ENCODE measurements at places on chromosomes 1 and 21.
A peak's percentile ranks its signal among the peaks of the same experiment; 100 is the strongest.

DNA sequence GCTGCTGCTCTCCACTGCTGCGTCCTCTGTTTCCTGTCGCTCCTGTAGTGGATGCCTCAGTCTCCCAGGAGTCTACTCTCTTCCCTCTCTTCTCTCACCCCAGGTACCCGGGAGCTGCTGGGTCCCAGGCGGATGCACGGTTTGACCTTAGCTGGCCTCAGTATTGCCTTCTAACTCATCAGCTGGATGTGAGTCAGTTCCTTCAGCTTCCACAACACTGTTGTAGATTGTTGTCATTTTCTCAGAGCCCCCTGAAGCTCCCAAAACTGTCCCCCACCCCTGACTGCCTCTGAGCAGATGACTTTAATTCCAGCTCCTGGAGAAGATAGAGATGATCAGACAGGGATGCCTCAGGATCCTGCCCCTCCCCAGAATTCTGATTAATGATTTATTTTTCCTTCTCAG is 7.2 kb downstream of the CNIH3 start:
- DNase-seq = no peak

DNA sequence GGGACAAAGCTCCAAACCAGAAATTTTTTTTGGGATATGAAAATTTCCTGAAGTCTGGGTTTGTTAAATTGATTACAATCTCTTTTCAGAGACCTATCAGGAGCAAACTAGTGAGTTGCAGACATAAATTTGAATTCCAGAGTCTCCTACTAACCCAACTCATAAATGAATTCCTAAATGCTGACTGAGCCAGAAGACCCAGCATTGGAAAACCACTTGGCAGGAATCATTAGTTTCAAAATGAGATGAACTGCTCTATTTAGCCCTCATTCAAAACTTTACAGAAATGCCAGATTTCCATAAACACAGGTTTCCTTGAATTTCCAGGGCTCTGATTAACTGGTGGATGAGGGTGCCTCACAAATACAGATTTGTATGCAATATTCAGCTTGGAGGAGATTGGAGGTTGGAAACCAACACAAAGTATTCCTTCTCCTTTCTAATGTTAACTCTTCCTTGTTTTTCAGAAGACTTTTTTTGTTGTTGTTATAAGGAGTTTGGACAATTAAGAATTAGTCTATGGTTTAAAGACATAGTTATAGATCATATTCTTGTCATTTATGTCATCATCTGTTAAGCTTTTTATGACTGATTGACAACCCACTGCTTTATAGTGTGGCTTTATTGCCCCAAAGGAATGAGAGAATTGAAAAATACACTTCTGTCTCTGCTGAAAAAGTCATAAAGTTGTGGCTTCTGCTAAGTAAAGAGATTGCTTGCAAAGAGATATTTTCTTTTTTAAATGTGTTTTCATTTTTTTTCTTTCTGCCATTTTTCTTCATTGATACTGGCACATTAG is 222.8 kb downstream of the HLX start:
- DNase-seq = no peak

GRCh38 chr1:65424573-65424889 is 4.1 kb downstream of the LEPR start:
- DNase-seq = no peak

- no peak for DNase-seq
Observed at GRCh38 chr21:25709684-25710265, 24.9 kb downstream of the ATP5PF start.

DNA sequence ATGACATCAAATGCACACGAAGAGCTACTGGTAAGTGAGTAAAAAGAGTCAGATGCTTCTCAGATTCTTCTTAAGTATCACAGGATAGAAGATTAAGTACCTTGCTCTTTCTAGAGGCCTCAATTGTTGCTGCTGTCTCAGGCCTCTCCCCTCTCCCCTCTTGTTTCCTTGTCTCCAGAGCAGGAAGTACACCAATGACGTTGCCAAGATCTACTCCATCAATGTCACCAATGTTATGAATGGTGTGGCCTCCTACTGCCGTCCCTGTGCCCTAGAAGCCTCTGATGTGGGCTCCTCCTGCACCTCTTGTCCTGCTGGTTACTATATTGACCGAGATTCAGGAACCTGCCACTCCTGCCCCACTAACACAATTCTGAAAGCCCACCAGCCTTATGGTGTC is 21.3 kb upstream of the SARS1 start:
- no peak for DNase-seq

- DNase-seq = no peak
Observed at GRCh38 chr1:182196897-182197870, 135.7 kb upstream of the ZNF648 start.

DNA sequence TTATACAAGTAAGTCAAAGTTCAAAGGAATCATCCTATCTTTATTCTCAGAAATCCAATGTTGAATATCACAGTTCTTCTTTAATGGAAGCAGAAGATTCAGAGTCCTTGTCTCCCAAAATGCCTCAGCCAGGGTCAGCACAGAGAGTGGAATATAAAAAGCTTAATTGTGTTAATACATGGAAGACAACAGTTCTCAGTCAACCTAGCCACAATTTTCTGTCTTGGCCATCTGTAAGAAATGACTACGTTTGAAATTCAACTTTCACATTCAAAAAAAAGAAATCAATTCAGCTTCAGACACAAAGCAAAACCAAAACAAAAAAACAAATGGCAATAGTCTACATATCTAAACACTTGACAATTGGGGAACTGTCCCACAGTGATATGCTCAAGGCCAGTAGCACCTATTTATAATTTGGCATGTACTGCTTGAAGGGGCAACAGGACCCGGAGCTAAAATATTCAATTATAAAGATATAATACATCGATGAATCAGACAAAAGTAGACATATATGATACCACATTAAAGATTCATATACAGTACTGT is 27.3 kb upstream of the GLIS1 start:
- DNase-seq = no peak

- no peak for DNase-seq
Observed at GRCh38 chr1:212488436-212489283, 55.9 kb downstream of the NENF start.

DNA sequence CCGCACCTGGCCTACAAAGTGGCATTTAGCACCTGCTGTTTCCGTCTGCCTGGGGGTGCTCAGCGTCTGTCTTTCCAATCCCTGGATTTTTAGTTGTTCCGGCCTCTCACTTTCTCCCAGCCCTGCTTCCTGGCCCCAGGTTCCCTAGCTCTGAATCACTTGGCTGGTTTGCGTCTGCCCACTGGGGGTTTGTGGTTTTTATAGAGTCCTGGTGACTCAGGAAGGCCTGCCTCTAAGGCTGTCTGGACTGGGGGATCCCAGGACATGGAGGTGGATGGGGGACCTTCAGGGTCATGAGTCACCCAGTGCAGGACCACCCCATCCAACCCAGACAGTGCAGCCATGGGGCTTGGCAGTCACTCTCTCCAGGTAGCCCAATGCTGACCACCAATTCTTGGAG is 53.5 kb downstream of the MRPL37 start:
- DNase-seq = no peak

- no peak for DNase-seq
Observed at GRCh38 chr1:87226341-87226760, 102.3 kb upstream of the LMO4 start.

GRCh38 chr1:227899820-227900449 is 47.8 kb downstream of the WNT9A start:
- DNase-seq = no peak

- DNase-seq = no peak
Observed at GRCh38 chr1:14698314-14698713, 99.8 kb downstream of the KAZN start.

DNA sequence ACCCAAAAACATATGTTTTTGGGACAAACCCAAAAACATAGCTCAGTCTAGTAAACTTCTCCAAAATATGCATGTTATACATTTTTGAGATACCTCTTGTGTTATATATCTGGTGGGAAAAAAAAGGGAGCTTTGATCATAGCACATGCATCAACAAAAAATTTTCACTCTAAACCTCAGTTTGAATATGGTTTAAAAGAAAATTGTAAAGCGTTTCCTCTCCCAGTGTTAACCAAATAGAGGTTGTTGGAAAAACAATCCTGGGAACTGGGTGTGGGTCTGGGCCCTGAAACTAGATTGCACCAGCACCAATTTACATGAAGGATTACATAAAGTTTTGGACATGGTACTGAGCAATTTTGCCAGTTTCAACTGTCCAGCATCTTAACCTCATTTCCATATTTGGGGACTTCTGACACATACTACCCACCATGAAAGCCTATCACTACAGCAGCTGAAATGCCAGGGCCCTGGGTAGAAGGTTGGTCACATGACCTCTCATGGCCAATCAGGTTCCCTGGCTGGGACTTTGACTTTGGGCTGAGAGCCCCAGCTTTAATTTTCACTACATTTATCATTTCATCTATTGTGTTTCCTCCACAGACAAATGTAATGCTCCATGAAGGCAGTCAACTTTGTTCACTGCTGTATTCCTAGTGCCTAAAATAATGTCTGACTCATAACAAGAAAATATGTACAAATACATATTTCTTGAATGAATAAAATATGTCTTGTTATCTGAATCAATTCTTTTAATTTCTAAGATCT is 150.7 kb downstream of the SETD4 start:
- no peak for DNase-seq

- no peak for DNase-seq
Observed at GRCh38 chr1:11298390-11299224, 25.6 kb downstream of the UBIAD1 start.

- DNase-seq = no peak
Observed at GRCh38 chr1:7845761-7846160, 7.1 kb downstream of the UTS2 start.

GRCh38 chr1:237913345-237913744 is 22.6 kb upstream of the ZP4 start:
- DNase-seq = no peak

- DNase-seq = no peak
Observed at GRCh38 chr1:51504806-51505525, 14.1 kb downstream of the EPS15 start.

DNA sequence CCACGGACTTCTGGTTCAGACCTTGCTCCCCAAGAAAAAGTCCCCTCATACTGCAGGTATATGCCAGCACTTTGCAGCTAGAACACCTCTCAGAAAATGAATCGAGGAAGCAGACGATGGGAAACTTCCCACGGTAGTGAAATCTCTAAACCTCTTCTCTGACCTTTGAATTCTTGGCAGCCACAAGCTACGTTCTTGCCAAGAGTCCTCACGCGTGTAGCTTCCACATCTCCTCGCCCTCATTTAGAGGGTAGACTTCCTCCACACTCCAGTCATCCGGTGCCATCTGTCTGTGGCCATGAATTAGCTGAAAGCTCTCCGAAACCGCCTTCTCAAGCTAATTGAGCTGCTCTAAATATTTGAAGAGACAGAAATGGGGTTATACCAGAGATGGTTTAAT is 127.8 kb downstream of the RGS7 start:
- DNase-seq = no peak

- DNase-seq = no peak
Observed at GRCh38 chr1:55000110-55001085, 1.7 kb downstream of the BSND start.

DNA sequence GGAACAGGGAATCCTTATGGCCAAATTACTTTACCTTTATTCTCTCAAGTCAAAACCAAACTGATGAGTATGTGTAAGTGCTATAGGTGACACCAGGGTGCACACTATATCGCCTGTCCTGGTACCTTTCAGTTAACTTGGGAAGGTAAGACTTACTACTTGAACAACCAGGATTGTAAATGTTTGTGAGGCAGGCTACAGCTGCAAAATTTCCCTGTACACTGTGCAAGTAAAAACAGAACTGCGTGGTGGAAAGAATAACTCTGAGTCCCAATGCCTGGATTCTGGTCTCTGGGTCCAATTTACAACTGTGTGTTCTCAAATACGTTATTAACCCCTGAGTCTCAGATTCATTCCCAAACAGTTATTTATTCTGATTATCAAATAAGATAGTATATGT is 73.5 kb downstream of the TENT5C start:
- DNase-seq = no peak

- DNase-seq = peak; percentile 74
Observed at GRCh38 chr1:44237721-44238457, 24.6 kb downstream of the DMAP1 start.

DNA sequence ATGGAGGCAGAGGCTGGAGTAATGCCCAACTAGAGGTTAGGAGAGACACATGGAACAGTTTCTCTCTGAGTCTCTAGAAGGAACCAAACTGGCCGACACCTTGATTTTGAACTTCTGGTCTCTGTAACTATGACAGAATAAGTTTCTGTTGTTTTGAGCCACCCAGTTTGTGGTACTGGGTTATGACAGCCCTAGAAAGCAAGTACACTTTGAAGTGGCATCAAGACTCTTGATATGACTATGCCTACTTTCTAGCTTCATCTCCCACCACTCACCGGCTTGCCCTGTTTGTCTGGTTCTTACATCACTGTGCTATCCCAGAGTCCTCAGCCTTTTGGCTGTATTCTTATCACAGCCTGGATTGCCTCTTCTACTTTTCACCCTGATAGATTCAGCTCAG is 230.3 kb upstream of the USP24 start:
- DNase-seq = no peak

GRCh38 chr1:203367057-203367456 is 16.1 kb upstream of the FMOD start:
- DNase-seq = no peak

GRCh38 chr1:189782295-189782694 is 695.4 kb downstream of the BRINP3 start:
- DNase-seq = no peak

- no peak for DNase-seq
Observed at GRCh38 chr1:183148599-183148998, 37.5 kb upstream of the LAMC2 start.

GRCh38 chr1:234148350-234148749 is 224.9 kb upstream of the COA6 start:
- DNase-seq = no peak

DNA sequence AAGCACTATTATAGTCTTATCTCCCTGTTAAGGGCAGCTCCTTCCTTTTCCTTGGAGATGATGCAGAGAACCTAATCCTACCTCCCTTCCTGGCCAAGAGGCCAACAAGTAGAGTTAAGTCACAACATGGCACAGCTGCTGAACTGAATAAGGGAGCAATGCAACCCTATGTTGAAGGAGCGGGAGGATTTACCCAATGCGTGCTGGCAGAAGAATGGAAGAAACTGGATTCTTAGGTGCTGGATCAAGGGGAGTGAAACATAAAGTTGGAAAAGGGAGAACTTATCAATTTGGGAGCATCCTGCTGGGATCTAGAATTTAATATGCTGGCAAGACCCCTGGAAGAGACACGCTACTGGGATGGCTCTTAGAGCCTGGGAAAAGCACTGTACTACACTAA is 12.0 kb upstream of the HUNK start:
- no peak for DNase-seq
